ENCODE measurements at places on chromosomes 12 and 14.
A peak's percentile ranks its signal among the peaks of the same experiment; 100 is the strongest.

DNA sequence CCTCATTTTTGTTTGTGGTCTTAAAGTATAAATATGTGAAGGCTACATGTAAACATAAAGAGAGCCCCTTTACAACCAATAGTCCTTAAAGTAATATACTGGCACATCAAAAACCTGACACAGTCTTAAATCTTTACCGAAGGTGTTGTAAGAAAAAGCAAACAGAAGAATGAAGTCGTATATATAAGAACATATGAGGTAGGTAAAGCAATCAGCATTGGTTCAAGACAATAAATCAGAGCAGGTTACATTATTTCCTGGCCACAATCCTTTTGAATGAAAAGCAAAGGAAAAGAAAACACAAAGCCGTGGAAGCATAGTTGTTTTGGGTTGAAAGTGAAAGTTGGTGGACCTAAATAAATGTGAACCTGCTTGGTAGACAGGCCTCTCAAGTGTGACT lies 183.7 kb upstream of the STXBP6 start:
- DNase-seq: no peak

DNA sequence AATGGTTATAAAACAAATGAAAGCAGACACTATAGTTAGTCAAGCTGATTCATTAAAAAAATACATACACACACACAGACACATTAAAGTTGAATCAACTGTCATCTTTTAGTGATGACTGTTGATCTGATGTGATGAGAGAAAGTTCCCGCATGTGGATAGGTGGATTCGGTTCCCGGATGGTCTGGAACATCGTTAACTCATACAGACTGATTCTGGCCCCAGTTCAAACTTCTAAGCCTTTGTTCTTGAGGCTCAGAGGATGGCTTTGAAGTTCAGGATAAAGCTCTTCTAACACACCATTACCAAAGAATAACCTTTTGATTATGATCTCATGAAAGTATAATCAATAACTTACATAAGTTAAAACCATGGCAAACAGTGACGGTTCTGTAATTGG lies 27.5 kb downstream of the WIF1 start:
- DNase-seq: no peak

DNA sequence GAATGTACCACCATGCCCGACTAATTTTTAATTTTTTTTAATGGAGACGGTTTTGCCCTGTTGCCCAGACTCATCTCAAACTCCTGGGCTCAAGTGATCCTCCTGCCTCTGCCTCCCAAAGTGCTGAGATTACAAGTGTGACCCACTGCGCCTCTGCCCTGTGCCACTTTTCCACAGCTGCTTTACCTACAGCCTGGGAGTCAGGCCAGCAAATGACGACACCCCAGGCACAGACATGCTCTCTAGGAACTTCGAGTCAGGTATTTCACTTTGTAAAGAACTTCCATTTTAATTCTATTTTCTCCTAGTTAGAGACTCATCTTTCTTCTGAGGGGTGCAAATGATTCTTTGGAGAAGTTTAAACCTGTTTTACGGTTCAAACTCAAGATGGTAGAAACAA lies 89.0 kb downstream of the ETV6 start:
- DNase-seq: no peak

GRCh38 chr12:76618031-76618430 lies 58.5 kb upstream of the OSBPL8 start:
- DNase-seq: no peak

GRCh38 chr14:105154476-105154871 lies 14.1 kb downstream of the JAG2 start:
- no peak for DNase-seq

- no peak for DNase-seq
Measured at GRCh38 chr12:52433501-52434080, 580 bp downstream of the KRT75 start.

DNA sequence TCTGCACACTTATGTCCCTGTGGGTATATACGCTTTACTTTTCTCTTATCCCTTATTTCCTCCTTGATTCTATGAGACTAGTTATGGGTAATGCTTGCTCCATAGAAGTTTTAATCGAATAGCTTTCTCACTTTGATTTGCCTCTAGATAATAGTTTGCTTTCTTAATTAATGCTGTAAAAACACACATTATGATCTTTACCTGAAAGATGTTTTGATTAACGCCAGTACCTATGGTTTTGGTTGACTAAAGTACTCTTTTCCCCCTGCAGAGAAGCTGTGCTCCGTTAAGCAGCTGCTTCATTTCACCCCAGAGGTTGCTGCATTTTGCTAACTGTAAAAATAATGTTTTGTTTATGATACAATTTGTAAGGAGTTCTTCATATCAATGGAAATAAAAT lies 362.3 kb downstream of the FLRT2 start:
- no peak for DNase-seq

DNA sequence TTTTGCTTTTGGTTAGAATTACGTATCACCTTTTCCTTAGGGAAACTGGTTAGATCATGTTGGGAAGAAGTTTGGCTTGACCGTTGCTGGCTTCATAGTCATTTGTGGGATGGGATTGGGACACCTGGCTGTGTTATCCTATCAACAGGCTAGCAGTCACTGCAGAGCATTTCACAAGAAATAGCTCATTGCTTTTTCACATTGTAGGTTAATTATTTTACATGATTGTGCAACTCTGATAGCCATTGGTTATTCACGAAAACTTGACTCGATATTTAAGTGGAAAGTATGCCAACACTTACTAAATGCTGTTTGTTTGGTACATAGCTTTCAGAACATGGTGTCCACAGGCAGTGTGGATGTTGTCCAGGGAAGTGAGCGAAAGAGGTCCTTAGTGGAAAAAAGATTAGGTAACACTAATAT lies 89.4 kb downstream of the NKX2-1 start:
- no peak for DNase-seq

DNA sequence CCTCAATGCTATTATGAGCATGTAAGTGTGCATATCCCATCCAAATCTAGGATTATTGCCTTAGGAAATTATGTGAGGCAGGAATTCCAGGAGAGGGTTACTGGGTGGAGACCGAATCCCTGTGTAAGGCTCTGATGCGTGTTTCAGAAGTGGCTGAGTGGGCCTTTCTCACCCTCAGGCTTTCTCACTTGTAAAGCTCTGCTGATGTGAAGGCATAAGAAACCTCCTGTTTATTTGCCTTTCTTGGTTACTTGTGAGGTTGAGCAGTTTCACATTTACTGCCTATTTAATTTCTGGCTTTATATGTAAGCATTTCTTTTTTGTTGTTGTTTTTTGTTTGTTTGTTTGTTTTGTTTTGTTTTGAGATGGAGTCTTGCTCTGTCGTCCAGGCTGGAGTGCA lies 11.0 kb downstream of the IL31 start:
- DNase-seq: no peak

DNA sequence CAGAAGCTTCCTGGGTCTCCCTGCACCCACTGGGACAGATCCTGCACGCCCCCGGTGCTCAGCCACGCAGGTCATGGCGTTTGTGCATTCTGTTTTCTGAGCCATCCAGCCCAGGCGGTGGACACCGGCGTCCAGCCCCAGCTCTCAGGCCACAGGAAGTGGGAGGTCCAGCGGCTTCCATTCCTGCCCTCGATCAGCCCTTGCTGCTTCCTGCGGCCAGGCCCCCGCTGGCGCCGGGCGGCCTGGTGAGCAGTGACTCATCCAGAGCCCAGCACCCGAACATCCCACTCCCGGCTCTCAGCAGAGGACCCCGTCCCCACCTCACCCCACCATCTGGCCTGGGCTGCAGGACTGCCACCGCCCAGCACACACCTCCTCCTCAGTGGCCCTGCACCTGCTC lies 18.0 kb upstream of the NUDT14 start:
- no peak for DNase-seq

- no peak for DNase-seq
Measured at GRCh38 chr14:58815161-58815701, 177.5 kb downstream of the DACT1 start.

DNA sequence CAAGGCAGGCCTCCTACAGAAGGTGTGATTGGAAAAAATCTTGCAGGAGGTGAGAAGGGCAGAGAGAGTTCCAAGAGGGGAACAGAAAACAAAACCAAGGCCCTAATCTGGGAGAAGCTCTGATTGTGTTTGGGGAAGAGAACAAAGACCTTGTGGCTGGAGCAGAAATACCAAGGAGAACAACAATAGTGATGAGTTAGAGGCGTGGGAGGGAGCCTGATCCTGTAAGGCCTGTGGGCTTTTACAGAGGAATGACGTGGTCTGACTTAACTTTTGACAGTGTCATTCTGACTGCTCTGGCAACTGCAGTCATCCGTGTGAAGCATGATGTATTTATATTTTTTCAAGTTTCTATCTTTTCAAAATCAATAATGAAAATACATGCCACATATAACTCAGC lies 200.6 kb downstream of the ANO4 start:
- no peak for DNase-seq

- peak; percentile 62 for DNase-seq
Measured at GRCh38 chr14:70871863-70872677, 35.2 kb upstream of the PCNX1 start.

- DNase-seq: no peak
Measured at GRCh38 chr14:105700622-105701288, 174.4 kb downstream of the TMEM121 start.

- peak; percentile 47 for DNase-seq
Measured at GRCh38 chr14:32073537-32074189, 3.4 kb upstream of the ARHGAP5 start.

DNA sequence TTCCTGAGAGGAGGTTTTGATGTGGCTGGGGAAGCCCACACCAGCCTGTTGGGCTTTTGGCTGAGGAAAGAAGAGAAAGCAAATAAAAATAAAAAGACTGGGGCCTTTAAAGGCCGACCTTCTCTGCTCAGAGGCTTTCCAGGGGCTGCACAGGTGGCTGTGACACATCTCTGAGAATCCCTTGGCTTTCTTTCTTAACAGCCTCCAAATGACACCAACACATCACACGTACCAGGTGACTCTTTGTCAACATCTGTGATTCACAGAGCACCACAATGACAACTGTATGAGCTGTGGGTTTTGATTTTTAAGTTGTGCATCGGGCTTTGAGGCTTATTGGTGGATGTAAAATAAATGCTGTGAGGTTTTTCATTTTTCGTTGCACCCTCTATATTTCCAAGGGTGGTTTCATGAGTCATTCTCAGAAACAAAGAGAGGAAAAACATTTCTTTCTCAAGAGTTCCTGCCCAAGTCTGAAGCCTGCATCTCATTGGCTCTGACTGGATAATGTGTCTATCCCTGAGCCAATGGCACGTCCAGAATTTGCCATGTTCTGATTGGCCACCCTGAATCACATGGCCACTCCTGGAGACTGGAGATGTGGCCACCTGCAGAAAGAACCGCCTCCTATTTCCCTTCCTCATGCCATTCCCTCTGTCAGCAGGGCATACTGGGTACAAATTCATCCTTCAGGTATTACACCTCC lies 349.0 kb downstream of the GLT1D1 start:
- DNase-seq: no peak

DNA sequence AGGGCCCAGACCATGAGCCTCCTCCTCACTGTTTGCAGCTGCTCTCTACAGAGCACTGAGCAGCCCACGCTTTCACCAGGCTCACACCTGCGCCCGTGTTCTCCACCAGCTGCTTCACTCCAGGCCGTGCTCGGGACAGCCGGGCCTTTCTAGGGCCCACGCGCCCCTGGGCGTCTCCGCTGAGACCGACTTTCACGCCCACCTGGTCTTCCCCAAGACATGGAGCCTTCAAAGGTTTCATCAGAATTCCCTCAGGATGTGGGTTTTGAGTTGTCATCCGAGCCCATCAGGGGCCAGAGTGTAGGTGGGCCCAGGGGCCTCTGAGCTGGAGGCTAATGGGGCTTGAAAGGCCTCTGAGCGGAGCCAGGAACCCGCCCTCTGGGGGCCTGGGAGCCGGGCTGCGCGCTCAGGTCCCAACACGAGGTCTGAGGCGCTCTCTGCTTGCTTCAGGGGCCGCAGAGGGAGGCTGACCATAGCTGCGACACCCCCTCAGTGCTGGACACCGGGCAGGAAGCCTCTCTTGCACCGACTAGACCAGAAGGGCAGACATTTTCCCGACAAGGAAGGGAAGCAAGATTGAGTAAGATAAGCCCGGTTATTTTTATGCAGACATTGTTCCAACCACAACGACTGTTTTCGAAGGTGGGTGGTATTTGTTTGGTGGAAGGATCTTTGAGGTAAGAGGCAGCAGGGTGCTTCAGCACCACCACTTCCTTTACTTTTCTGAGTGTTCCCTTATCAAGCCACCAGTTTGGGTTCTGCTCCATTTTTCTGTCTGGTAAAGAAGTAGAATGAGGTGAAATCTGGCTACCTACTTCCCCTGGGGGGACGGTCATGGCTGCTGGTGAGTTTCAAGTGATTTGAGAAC lies 125.0 kb upstream of the FUT8 start:
- DNase-seq: peak; percentile 87

GRCh38 chr12:129973236-129973961 lies 69.6 kb upstream of the TMEM132D start:
- DNase-seq: no peak

DNA sequence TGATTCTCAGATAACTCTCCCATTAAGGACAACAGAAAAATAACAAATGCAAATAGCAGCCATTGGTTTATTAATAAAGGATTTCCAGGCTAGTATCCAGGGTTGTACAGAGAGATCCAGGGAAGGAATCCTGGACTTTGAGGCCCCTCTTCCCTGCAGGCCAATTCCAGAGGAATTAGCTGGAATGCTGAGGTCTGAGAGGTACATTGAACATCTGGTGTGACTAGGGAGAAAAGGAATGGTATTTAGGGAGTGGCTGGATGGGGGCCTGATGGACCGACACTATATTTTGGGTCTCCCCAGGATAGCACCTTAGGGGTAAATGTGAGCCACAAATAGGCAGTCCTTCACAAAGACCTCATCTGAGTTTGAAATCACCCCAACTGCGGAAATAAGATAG lies 924.5 kb downstream of the AACS start:
- no peak for DNase-seq

GRCh38 chr12:9943240-9943639 lies 11.1 kb upstream of the CLEC2A start:
- DNase-seq: peak; percentile 18

- no peak for DNase-seq
Measured at GRCh38 chr12:109202770-109203169, 86.4 kb downstream of the ACACB start.

- no peak for DNase-seq
Measured at GRCh38 chr14:40983604-40984003, 623.1 kb upstream of the LRFN5 start.

DNA sequence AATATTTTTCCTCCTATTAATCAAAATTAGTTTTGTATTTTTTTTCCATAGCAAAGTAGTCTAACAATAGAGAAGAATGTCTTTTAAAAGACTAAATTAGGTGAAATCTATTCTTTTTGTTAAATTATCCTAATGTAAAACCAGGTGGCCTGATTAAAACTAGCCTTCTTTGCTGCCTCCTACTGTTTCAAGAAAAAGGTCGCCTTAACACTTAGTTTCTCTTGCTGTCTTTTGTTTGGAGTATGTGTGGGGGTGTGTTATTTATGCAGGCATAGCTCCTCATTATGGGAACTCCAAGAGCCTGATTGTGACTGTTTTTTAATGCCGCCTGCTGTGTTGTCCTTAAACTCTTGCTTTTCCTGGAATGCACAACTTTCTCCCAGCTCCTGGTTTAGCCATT lies 855.3 kb downstream of the DIO2 start:
- no peak for DNase-seq
